T-cell (primary cell): ENCODE measurements at places on chromosomes 16 and 17.

- H3K4me3 ChIP-seq, result no peak overlapping the region
- no peaks in the 10 kb centered on the region for H3K36me3 ChIP-seq
- H3K27me3 ChIP-seq, result peaks cover 6% of the 10 kb centered on the region
- no peak for DNase-seq
Measured at GRCh38 chr17:11244776-11245175, 3.8 kb downstream of the SHISA6 start.

DNA sequence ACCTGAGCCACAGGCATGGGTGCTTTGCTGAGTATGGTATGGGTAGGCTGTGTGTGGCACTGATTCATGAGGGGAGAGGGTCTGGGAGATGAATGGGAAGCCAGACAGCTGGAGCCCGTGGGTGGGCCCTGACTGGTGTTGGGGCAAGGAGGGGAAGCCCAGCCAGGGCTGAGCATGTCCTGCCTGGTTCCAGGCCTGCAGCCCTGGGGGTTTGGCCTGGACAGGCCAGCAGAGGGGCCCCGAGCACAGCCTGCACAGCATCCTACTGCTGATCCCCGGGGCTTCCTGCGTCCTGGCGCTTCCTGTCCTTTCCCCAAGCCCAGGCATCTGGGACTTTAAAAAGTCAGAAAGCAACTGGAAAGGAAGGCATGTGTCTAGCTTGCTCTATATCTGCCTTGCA lies 4.6 kb upstream of the MVD start:
- peaks cover 10% of the 10 kb centered on the region for H3K4me1 ChIP-seq
- peaks cover 4% of the 10 kb centered on the region for H3K36me3 ChIP-seq
- no peak overlapping the region for H3K27ac ChIP-seq
- H3K27me3 ChIP-seq, result no peaks in the 10 kb centered on the region

DNA sequence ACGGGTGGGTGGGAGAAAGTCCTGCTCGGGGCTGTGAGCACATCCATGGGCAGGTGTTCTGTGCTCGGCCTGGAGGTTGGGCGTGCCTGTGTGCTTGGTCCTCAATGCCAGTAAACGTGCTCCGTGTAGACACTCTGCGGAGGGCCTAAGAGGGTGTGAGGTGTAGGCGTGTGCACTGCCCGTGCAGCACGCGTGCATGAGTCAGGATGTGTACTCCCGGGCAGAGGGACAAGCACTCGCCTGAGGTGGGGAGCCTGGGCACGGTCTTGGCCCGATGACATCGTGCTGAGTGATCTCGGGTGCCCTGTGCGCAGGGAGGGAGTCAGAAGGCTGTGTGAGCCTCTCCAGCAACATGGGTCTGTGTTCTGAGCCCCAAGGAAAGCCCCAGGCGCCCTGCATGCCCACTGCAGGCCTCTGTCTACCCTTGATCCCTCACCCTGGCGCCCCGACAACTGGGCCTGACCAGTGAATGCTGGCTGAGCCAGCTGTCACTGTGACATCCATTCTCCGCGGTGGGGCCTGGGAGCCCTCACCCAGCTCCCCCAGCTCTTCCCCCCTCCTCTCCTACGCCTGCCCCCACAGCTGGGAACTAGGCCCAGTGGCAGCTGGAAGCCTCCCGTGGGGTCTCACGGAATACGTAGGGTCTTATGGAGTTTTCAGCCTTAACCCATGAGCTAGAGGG lies 23.5 kb upstream of the NXPH3 start:
- H3K4me1 ChIP-seq, result no peaks in the 10 kb centered on the region
- no peak overlapping the region for H3K4me3 ChIP-seq
- H3K27me3 ChIP-seq, result peaks cover 23% of the 10 kb centered on the region
- H3K27ac ChIP-seq, result no peak overlapping the region

GRCh38 chr16:4529085-4530060 lies 9.2 kb downstream of the CDIP1 start:
- no peak for DNase-seq
- H3K4me1 ChIP-seq, result peaks cover 26% of the 10 kb centered on the region
- H3K4me3 ChIP-seq, result peak overlapping the region; percentile 2
- H3K27ac ChIP-seq, result peak overlapping the region; percentile 55
- H3K36me3 ChIP-seq, result peaks cover 6% of the 10 kb centered on the region

- no peaks in the 10 kb centered on the region for H3K4me1 ChIP-seq
- no peaks in the 10 kb centered on the region for H3K27me3 ChIP-seq
- peaks cover 9% of the 10 kb centered on the region for H3K36me3 ChIP-seq
- DNase-seq, result no peak
- no peak overlapping the region for H3K27ac ChIP-seq
- H3K4me3 ChIP-seq, result no peak overlapping the region
Measured at GRCh38 chr17:64531955-64532371, 25.2 kb downstream of the CEP95 start.

GRCh38 chr17:53420035-53420641 lies 402.6 kb upstream of the KIF2B start:
- no peaks in the 10 kb centered on the region for H3K4me1 ChIP-seq
- no peak overlapping the region for H3K27ac ChIP-seq
- no peaks in the 10 kb centered on the region for H3K36me3 ChIP-seq

DNA sequence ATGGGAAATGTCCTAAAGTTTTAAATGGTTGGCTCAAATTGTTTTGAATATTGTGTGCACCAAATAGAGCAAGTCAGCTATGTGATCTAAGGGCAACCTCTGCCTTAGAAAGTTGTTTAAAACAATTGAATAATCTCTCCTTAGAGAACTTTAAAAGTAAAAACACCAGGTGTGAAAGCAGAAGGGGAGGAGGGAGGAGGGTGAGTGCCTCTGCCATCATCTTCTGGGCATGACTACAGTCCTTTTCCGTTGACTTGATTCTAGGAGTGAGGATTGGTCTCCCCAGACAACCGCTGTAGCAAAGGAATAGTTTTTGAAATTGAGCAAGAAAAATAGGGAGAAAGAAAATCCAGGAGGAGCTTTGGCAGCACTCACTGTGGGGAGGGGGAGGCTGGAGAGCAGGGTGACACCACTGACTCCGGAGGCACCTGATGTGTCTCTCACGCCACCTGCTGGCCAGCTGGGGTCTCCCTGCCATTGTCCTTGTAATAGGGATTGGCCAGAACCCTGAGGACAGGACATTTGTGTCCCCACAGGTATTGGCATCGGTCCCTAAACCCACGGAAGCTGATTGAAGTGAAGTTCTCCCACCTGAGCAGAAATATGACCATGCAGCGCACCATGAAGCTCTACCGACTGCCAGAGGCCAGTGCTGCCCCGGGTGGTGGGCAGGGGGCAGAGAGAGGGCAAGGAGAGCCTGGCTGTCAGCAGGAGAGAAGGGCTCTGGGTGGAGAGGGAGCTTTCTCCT lies 33.3 kb downstream of the PLCD3 start:
- no peaks in the 10 kb centered on the region for H3K27me3 ChIP-seq
- H3K27ac ChIP-seq, result no peak overlapping the region
- no peaks in the 10 kb centered on the region for H3K4me1 ChIP-seq
- peaks cover 40% of the 10 kb centered on the region for H3K36me3 ChIP-seq
- peak; percentile 70 for DNase-seq

- no peak overlapping the region for H3K4me3 ChIP-seq
- no peak overlapping the region for H3K27ac ChIP-seq
- H3K4me1 ChIP-seq, result no peaks in the 10 kb centered on the region
- no peak for DNase-seq
Measured at GRCh38 chr17:61196302-61196704, 203.3 kb upstream of the TBX2 start.

- no peak overlapping the region for H3K4me3 ChIP-seq
- no peaks in the 10 kb centered on the region for H3K4me1 ChIP-seq
- H3K36me3 ChIP-seq, result no peaks in the 10 kb centered on the region
Measured at GRCh38 chr16:85888405-85889331, 10.3 kb upstream of the IRF8 start.

DNA sequence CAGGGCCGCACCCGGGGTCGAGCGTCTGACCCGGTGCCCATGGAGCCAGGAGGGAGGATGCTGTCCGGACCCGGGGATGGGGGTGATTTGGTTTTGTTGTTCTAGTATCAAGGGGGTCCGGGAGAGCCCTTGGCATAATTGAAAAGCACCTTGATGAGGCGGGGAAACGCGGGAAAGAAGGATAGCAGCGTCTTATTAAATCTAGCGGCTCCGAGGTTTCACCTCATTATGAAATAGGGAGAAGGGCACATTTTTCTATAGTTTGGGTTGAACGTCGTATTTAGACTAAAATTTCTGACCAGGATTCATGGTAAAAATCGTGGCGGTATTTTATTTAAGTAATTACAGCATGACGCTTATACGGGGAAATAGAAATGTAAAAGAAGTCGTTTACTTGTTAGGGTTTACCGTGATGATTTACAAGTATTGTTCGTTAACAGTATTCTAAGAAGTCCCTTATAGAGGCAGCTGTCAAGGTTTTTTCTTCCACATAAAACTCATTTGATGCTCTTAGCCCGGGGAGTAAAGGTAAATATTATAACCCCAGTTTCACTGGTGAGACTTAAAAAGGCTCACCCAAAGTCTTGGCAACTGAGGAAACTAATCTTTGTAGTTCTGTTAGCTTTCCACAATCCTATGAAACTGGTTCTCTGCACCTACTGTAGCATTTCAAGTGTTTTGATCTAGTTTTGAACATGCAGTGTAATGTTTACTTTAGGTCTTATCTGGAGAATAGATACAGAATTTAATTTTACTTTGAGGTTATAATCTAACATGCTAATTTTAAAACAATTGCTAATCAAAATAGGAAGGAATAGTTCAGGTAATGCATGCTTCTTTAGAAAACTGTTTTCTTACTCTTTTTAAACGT lies 756 bp downstream of the LUC7L3 start:
- H3K36me3 ChIP-seq, result peaks cover 6% of the 10 kb centered on the region
- H3K4me3 ChIP-seq, result peak overlapping the region; percentile 94
- DNase-seq, result no peak
- peaks cover 26% of the 10 kb centered on the region for H3K4me1 ChIP-seq

- H3K27me3 ChIP-seq, result no peaks in the 10 kb centered on the region
- H3K4me3 ChIP-seq, result no peak overlapping the region
- no peaks in the 10 kb centered on the region for H3K4me1 ChIP-seq
- no peak overlapping the region for H3K27ac ChIP-seq
- no peak for DNase-seq
Measured at GRCh38 chr17:43106552-43106951, 18.6 kb downstream of the BRCA1 start.

DNA sequence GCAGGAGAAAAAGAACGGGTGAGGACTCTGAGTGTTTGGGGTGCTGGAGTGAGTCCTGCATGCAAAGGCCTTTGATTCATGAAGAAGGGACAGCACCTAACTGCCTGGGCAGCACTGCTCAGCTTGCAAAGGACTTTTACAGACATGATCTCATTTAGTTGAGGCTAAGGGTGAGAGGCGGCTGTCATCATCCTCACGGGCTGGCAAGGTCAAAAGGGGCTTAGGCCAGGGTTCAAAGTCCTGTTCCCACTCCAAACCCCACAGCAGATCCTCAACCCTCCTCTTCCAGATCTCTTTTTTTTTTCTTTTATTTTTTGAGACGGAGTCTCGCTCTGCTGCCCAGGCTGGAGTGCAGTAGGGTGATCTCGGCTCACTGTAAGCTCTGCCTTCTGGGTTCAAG lies 4.8 kb downstream of the RHBDF2 start:
- H3K4me1 ChIP-seq, result peaks cover 13% of the 10 kb centered on the region
- DNase-seq, result no peak
- H3K27me3 ChIP-seq, result no peaks in the 10 kb centered on the region
- no peak overlapping the region for H3K27ac ChIP-seq
- no peak overlapping the region for H3K4me3 ChIP-seq

GRCh38 chr17:27490391-27490790 lies 34.1 kb downstream of the KSR1 start:
- H3K27ac ChIP-seq, result no peak overlapping the region
- DNase-seq, result no peak
- H3K4me3 ChIP-seq, result no peak overlapping the region
- H3K36me3 ChIP-seq, result no peaks in the 10 kb centered on the region

GRCh38 chr16:74184839-74185238 lies 111.8 kb upstream of the PSMD7 start:
- no peak for DNase-seq
- no peaks in the 10 kb centered on the region for H3K4me1 ChIP-seq
- no peaks in the 10 kb centered on the region for H3K36me3 ChIP-seq
- H3K27ac ChIP-seq, result no peak overlapping the region
- no peaks in the 10 kb centered on the region for H3K27me3 ChIP-seq
- no peak overlapping the region for H3K4me3 ChIP-seq

DNA sequence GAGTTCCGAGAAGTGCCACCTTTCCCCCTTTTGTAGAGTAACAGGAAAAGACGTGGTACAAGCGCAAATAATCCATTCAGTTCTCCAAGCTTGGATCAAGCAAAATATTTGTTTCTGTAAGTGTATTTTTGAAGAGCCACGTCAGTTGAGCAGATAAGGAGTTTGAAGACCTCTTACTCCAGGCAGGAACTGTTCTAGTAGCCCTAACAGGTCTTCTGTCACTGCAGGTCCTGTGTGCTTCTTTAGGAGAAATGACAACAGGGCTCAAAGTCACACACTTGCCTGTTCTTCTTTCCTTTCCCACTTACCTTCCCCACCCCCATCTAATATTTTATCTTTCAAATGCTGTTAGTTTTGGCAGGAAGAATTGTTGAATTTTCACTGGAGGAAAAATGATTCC lies 93.9 kb downstream of the CLEC16A start:
- no peak for DNase-seq
- peaks cover 66% of the 10 kb centered on the region for H3K36me3 ChIP-seq
- H3K4me3 ChIP-seq, result no peak overlapping the region
- H3K27me3 ChIP-seq, result no peaks in the 10 kb centered on the region
- H3K4me1 ChIP-seq, result no peaks in the 10 kb centered on the region
